ENCODE measurements at places on chromosomes 12 and 14.

DNA sequence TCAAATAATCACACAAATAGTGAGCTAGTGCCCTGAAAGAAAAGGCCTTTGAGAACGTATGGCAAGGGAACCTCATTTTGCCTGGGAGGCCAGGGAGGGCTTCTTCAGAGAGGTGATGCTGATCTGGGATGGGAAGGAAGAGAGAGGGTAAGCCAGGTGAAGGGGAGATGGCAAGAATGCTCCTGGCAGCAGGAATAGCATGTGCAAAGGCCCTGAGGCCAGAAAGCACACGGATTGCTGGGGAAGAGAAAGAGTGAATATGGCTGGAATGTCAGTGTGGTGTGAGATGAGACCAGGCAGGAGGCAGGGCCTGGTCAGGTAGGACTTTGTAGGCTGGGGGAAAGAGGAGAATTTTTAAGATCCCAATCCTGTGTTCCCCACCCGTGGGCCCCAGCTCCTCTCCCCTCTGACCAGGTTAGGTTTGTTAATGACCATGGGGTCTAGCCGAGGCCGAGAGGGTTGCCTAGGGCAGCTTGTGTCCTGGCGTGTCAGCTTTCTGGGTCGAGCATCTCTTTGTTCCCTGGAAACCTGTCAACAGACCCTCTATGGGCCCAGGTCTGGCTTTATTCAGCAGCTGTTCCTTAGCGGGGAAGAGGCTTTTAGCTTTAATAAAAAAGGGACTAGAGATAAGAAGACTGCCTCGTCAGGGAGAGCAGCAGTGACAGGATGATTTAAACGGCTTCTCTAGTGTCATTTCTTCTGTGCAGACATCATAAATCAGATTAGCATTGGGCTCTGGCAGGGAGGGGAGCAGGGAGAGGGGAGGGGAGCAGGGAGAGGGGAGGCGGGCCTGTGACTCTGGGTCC is 123.4 kb downstream of the ADCK1 start:
- DNase-seq = no peak

DNA sequence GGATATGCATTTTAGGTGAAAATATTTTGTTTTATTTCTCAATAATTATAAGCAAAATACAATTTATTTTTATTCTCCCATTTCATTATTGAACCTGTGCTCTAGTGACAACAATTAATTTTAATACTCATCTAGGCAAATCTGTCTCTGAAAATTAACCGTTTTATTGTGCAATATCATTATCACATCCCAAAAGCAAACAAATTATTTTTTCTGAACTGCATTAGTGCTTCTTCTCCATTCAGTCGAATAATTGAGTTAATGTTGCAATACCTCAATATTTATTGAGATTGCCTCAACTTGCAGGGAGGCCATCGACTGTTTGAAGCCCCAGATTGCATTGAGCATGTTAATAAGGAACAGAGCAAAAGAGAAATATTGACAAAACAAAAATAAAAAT is 303.2 kb upstream of the LRFN5 start:
- DNase-seq = no peak

DNA sequence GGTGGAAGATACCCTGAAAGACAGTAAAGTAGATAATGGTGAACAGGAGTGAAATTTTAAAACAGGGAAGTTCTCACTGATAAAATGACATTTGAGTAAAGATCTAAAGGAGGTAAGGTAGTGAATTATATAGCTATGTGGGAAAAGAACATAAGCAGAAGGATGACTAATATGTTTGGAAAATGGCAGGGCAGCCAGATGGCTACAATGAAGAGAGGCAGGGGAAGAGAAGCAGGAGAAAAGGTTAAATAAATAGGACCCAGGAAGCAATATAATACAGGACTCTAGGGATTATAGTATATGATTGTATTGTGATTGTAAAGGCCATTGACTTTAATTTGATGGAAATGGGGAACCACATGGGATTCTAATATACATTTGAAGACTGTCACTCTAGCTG is 33.0 kb downstream of the SCFD1 start:
- no peak for DNase-seq

GRCh38 chr14:62451221-62451620 is 594.0 kb downstream of the KCNH5 start:
- no peak for DNase-seq

- no peak for DNase-seq
These were observed 94.3 kb downstream of the LRRC74A start for GRCh38 chr14:76920331-76921087.

GRCh38 chr14:60315196-60315990 is 66.4 kb downstream of the PPM1A start:
- DNase-seq = no peak

GRCh38 chr12:10243818-10244520 is 31.3 kb downstream of the GABARAPL1 start:
- peak; percentile 12 for DNase-seq

DNA sequence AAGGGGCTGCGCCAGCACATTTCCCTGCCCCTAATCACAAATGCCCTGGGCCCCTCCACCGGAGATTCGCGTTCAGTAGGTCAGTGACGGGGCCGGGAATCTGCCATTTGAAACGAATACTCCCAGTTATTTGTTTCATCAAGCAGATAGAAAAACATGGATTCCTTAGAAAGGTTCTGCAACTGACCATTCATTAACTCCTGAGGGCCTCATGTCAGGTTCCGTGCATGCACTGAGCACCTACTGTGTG is 25.6 kb upstream of the UBC start:
- DNase-seq = no peak

DNA sequence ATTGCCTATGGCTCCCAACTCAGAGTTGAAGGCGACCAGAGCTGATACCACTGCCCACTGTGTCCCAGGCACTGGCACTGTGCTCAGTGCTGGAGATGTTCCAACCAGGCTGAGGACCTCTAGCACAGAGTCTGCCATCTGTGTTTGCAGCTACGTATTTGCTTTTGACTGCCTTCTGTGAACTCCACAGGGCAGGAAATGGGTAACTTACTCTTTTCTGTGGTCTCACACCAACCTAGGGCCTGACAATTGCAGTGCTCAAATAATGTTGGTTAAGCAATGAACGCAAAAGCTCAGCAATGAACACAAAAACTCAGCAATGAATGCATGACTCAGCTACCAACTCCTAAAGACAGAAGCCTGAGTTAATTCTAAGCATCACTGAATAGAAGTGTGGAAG is 202.8 kb downstream of the NUAK1 start:
- DNase-seq = no peak

- DNase-seq = no peak
These were observed 39.1 kb upstream of the NUDT4 start for GRCh38 chr12:93338598-93338997.

DNA sequence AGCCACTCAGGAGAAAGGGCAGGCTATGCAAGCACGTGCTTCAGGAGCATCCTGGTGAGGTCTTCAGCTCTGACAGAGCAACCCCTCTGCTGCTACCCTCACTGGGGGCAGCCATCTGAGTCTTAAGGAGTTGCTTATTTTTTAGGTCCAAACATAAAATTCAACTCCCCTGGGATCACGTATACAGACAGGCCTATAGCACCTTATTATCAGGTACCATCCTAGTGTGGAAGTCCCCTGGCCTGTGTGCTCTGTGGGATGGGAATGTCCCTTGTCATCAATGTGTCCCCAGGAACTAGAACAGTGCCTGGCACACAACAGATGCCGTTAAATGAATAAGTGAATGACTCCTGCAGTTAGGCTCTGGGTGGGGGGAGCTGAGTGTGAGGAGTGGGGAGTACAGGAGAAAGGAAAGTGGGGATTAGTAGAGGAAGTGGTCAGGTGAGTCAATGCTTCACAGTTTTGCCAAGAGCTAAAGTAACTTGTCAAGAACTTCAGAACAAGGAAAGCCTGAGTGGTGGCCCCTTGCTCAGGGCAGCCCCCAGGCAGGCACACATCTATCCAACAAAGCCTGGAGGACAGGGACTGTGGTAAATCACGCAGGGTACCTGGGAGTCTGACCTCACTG is 33.5 kb downstream of the DAD1 start:
- no peak for DNase-seq

All from GM12892 (cell line).